ENCODE measurements at places on chromosomes 7 and 10.

DNA sequence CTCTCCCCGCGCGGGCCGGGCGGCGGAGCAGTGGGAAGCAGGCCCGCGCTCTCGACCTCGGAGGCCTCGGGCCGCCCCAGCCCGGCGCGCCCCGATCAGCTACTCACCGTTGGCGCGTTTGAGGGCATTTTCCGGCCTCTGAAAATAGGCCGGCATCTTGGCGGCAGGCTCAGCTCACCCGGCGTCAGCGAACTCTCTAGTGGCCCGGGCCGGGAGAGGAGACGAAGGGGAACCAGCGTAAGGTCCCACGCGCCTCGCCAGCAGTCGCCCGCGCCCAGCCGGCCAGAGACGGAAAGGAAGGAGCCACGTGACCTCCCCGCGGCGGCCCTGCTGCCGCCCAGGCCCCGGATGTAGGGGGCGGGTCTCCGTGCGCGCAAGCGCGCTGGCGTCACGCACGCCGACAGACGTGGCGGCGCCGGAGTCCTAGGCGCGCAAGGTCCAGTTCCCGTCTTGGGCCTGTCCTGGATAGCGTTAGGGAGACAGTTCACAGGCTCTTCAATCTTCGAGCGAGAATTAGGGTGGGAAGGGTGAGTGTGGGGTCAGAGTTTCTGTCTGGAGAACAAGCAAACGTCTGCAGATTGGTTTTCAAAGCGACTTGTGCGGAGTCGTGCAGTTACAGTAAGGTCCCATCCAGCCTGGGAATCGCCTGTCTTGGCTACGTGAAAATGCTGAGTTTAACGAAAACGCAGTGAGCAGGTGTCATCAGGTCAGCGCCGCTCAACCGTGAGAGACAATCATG is at the start of gene EIF3A:
Gene EIF3A, minus strand, starts transcription at position 297 of the 739 bp plus-strand sequence. Its CDS starts 141 bp downstream, at position 156.
- DNase-seq, result peak; percentile 75

DNA sequence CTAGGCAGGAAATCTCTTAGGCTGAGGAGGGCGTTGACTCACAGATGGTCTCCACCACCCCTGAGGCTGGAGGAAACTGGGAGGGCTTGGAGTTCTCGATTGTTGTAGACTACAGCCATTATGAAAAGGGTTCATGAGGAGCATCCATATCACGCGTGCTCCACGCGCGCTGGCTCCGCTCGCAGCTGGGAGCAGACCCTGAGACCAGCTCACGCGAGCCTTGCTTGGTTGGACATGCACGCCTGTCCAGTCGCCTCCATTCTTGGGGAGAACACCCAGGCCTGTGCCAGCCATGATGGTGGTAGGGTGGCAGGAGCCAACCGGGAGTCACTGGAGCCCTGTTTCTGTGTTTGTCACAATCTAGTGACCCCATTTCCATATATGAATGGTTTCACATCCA is 139.1 kb downstream of the TCERG1L start:
- no peak for DNase-seq

DNA sequence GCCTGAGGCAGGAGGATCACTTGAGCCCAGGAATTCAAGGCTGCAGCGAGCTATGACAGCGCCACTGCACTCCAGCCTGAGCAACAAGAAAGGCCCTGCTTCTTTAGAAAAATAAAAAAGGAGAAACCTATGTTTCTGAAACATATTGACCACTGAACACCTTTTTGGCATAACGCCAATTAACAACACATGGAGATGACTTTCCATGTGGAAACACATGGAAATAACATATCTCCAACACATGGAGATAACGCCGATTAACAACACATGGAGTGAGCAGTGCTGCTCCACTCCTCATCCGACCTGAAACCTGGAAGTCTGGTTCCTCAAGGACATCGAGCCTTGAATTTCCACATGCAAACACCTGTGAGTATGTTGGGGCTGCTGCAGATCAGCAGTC is 126.9 kb downstream of the KCNMA1 start:
- DNase-seq, result no peak

GRCh38 chr7:120021085-120021484 is 251.9 kb upstream of the KCND2 start:
- no peak for DNase-seq

- DNase-seq, result no peak
These were observed 261.5 kb downstream of the ELMO1 start for GRCh38 chr7:37187179-37187578.

- no peak for DNase-seq
These were observed 10.9 kb downstream of the CTTNBP2 start for GRCh38 chr7:117862378-117862777.
